Stimulated activated CD8-positive, alpha-beta memory T cell treated with anti-CD3 and anti-CD28 coated beads, Interleukin-4, amount 100 ng/mL, for 4 hours (primary cell): ENCODE measurements at places on chromosomes 4 and X.

- DNase-seq = no peak
These were observed 117.0 kb downstream of the KDR start for GRCh38 chr4:55008166-55009056.

DNA sequence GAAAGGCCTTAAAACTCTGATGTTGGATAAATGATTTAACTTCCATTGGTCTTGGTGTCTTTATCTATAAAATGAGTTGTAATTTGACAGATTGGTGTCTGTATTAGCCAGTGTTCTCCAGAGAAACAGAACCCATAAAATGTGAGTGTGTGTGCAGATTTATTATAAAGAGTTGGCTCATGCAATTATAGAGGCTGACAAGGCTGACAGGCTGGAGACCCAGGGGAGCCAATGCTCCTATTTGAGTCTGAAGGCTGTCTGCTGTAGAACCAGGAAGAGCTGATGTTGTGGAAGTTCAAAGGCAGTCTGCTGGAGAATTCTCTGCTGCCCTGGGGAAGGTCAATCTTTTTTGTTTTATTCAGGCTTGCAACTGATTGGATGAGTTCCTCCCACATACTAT, 131.7 kb downstream of the SLC4A4 start:
- no peak for DNase-seq

DNA sequence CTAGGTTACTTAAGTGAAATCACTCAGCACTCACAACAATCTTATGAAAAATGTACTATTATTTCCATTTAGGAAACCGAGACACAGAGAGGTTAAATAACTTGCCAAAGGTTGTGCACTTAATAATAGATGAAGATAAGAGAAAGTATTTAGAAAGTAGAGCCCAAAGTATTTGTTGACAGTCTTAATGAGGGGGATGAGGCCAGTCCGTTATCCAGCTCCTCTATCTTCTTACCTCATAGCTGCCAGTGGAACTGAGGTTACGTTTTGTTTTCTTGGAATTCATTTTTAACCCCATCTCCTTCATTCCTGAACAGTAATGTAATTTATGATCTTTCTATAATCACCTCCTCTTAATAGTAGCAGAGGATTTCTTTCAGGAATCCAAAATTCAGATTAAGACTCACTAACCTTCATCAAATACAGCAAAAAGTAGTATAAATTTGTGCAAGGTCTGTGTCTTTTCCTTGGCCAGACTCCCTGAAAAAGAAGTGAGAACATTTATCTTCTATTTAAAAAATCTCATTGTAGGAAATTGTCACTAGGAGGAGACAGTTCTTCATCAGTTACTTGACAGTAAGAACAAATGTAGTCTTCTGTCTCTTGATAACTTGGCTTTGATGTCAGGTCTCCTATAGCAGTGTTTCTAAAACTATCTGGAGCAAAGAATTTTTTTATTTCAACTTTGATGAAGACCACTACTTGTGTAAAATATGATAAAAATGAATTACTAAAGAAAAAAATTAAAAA, 35.5 kb downstream of the F8 start:
- no peak for DNase-seq

DNA sequence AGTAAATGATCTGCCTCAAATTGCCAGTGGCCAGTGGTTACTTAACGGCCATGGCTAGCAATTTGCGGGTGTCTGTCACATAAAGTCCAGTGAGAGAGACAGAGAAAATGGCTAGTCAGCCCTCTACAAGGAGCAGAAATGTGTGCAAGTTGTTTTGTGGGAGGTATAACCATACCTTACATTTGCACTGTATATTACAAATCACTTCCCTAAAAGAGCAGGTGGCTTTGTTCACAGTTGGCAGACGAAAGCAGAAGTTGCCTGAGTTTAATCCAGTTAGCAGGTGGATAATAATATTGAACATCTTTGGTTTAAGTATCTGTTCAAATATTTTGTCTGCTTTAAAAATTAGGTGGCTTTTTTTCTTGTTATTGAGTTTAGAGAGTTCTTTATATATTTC, 15.6 kb downstream of the SRPX start:
- DNase-seq = no peak

- DNase-seq = no peak
These were observed 352.6 kb upstream of the NWD2 start for GRCh38 chr4:36891971-36892370.

DNA sequence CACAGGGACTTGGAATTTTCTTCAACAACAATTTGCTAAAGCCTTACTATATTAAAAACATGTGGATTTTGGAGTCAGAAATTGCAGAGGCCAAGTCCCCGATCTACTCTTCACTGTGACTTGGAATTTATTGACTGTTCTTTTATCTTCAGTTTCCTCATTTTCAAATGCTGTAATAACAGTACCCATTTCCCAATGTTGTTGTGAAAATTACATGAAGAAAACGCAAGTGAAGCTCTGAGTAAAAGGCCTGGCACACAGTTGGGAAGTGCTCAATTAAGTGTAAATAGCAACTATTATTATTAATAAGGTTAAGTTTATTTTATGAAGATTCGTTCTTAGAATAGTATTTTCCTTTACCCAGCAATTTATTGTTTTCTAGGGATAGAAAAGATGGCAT, 15.7 kb downstream of the STBD1 start:
- no peak for DNase-seq

DNA sequence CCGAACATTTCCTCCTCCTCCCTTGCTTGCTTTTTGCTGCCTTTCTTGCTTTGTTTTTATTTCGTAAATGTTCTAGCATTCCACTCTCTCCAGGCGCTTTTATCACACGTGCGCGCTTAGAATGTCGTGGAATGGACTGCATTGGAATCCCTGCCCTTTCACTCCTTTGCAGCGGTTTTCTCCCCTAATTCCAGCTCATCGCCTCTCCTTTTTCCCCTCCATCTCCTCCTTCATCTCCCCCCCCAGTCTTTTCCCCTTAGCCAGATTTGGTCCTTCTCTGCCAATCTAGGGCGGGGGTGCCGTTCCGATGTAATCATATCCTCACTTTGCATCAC, 579 bp downstream of the OGT start:
- no peak for DNase-seq

GRCh38 chr4:52904421-52904820, 42.3 kb downstream of the RASL11B start:
- no peak for DNase-seq

DNA sequence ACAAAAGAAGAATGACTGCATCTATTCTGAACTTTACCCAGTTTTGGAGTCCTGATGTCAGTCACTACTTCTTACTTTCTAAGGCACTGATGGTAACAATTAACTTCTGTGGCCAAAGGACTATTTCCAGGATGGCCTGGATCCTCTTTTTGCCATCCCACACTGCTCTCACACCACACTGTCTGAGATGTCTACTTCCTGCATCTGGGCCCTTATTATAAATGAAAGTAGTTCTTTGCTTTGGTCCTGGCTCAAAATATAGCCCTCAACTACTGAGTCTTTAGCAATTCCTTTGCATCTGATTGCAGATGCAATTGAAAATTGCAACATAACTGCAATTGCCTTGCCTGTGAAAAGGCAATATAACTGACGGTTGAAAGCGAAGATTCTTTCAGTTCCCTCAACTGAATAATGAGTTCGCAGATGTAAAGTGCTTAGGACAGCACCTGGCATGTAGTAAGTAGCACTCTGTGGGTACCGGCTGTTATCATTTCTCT, 44.2 kb downstream of the COQ2 start:
- DNase-seq = no peak

- DNase-seq = no peak
These were observed 1976.7 kb upstream of the ADGRL3 start for GRCh38 chr4:59223292-59223941.

DNA sequence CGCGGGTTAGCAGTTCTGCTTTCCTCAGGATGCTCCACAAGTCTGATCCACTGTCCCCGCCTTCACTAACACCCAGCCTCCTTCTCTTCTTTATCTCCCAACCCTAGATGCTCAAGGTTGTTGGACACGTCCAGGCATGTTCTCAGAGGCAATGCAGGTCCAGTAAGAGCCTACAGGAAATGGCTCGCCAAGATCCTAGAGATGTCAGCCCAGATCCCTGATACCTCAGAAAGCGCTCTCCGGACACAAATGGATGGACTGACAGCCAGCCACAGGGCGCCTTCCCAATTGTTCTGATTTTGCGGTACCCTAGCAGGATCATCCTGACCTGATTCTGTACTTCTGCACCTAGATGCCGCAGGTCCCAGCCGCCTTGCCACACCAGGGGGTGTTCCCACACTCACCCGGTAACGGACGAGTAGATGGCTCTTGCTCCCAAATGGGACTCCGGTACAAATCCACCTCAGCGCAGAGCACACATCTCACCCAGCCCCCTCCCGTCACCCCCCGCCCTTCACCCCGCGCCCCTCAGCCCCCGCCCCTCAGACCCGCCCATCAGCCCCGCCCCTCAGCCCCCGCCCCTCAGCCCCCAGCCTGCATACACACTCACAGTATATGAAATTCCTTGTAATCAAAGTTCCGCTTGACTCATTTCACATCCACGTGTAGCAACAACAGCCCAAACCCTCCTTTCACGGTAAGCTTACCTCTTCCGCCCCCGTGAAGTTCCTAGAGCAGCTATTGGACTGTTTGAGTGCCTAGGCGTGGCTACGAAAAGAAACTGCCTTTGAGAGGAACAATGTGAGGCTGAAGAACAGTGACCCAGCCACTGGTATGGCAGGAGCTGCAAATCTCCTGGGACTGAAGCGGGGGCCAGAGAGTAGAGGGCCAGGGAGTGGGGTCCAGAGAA, at the start of gene EDA2R:
Gene EDA2R, minus strand, starts transcription at position 488 of the 910 bp plus-strand sequence. CDS start 23,058 bp downstream, outside the sequence.
- no peak for DNase-seq

DNA sequence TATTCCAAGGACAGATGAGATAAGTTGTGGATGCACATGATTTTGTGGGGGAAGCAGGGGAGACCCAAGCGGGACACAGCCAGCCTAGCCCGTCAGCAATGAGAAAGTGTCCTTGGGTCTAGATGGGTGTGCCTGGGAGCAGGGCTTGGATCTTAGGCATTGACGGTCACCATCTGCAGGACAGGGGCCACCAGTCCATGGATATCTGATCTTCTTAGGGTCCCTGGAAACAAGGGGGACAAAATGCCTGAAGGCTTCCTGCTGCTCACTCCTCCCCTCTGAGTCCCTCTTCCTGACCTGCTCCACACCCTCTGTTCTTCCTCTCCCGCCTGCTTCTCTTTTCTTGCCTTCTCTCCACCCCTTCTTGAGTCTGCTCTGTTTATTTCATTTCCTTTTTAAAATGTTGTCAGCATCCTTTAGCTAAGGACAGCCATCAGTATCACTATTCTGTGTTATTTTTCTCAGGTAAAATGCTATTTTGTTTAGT, 298.4 kb downstream of the RAPGEF2 start:
- no peak for DNase-seq

- DNase-seq = no peak
These were observed 24.1 kb downstream of the FGFRL1 start for GRCh38 chr4:1035510-1035909.

DNA sequence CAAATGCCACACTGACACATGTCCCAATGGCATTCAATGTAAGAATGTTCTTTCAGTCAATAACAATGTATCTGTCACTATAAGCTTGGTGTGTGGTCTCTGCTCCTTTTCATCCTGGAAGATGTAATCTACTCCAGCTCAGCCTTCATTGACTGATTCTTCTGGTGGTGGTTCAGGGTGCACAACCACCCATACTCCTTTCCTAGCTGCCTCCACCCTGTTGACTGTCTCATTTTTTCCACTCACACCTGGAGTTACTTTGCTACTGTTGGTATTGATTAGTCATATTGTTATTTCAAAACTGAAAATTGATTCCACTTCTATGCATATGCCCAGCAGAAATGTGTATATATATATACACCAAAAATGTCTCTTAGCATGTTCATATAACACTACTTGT, 140.5 kb downstream of the ASB9 start:
- DNase-seq = no peak

- no peak for DNase-seq
These were observed 14.3 kb downstream of the SHROOM3 start for GRCh38 chr4:76449362-76449767.

DNA sequence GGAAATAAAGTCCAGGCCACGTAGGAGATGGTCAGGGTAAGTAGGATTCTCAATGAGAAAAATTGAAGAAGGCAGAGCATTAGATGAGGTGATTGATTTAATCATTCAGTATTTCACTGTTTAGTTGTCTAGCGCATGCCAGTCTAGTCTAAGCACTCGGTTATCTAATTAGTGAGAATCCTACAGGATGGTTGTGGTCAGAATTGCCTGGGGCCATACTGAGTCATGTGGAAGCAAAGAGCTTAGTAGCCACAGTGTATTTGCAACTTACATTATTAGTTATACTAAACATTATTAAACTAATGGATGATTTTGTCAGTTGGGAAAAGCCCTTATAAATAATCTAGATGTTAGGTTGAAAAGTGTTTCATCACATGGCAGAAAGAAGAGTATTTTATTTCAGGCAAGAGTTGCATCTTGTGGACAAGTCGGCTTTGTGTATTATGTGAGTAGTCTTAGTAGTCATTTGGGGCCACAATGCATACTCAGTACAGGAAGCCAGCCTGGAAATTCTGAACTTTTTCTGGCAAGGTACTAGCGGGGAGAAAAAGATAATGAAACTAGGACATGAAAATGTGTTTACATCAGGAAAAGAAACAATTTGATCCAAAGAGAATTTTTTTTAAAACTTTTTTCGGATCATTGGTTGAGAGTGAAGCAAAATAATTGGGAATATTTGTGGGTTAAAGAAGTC, 31.9 kb downstream of the CPEB2 start:
- no peak for DNase-seq

GRCh38 chrX:109472939-109473735, 8.7 kb downstream of the GUCY2F start:
- DNase-seq = no peak

DNA sequence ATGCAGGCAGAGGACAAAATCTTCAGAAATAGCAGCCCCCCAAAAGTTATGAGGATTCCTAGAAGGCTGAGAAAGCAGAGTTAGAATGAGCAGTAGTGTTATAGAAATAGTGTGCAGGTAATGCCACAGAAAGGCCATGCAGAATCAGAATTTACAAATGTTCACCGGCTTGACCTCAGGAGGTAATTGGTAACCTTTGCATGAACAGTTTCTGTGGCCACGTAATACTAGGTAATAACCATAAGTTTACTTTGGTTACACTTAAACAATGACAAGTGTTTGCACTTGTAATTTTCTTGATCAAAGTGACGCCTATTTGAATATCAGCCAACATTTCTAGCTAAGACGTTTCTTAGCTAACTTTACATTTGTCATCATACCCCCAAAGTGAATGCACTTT, 393.6 kb downstream of the GPAT3 start:
- no peak for DNase-seq

DNA sequence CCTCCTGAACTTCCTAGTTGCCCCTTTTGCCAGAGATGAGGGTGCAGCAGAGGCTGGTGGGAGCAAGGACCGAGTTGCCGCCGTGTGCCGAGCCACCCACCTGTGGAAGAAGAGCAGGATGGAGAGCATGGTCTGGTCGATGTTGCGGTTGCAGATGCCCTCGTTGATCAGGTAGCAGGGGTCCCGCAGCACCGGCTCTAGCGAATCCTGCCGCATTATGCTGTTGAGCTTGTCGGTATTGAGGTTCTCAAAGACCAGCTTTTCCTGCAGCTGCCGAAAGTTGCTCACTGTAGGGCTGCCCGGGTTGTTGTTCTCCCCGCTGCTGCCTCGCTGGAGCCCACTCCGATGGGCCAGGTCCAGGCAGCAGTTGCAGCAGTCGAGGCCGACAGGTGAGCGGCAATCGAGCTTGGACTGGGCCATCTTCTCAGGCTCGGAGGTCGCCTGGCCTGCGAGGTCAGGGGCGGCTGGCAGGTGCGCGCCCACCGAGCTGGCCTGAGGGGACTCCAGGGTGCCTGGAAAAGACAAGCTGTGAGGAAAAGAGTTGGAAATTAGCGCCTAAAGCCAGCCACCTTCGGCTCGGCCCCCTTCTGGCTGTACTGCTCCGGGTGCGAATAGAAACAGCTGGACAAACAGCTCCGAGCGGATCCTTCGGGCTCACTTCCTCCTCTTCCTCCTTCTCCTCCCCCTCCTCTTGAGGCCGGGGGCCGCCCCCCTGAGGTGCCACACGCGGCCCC, 420 bp downstream of the TSC22D3 start:
- no peak for DNase-seq
